ENCODE measurements at places on chromosomes 11 and 22. TPM values are rescaled to one million over a fixed set of nuclear protein-coding genes. Genes with fewer than 3 reads are reported as not detected.

GRCh38 chr11:64850979-64851567, 6.6 kb upstream of the CDC42BPG start:
- no peak for DNase-seq

The CEP57 gene
- total RNA-seq, result 31.3 TPM

DNA sequence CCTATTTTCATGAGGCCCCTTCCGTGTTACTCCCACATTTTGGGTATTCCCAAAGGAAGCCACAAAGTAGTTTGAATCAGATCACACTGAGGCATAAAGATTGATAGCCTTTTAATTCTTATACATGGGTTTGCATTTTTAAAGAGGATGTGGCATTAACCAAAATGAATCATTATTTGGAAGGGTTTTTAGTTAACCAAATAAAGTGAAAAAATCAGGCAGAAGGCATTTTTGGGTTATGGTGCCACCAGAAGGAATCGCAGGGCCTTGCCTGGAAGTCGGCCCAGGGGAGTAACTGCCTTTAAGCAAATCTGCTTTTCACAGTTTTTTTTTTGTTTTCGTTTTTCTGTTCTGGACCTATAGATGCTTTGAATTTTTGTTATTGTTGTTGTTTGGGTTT, 55.4 kb downstream of the HSD17B12 start:
- DNase-seq, result no peak

GRCh38 chr22:45680932-45681700, 9.5 kb downstream of the ATXN10 start:
- DNase-seq, result no peak

DNA sequence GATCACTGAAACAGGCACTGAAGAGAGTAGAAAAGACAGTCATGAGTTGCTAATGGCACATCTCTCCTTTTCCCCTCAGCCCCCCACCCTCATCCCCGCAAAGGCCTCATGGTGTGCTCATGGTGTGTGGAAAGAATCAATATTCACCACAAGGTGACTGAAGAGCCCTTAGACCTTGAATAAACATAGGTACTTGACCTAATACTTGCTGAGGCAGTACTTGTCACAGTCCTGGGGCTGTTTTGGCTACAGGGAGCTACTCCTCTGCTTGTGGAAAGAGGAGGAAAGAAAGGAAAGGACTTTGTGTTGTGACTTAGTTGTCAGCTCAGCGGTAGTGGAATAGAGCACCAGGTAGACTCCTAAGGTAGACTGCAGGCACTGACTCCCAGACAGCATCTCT, 537.8 kb upstream of the CCDC179 start:
- DNase-seq, result no peak

- DNase-seq, result no peak
Observed at GRCh38 chr11:128389461-128389976, 197.8 kb downstream of the ETS1 start.

The DEUP1 gene
- not detected for total RNA-seq

DNA sequence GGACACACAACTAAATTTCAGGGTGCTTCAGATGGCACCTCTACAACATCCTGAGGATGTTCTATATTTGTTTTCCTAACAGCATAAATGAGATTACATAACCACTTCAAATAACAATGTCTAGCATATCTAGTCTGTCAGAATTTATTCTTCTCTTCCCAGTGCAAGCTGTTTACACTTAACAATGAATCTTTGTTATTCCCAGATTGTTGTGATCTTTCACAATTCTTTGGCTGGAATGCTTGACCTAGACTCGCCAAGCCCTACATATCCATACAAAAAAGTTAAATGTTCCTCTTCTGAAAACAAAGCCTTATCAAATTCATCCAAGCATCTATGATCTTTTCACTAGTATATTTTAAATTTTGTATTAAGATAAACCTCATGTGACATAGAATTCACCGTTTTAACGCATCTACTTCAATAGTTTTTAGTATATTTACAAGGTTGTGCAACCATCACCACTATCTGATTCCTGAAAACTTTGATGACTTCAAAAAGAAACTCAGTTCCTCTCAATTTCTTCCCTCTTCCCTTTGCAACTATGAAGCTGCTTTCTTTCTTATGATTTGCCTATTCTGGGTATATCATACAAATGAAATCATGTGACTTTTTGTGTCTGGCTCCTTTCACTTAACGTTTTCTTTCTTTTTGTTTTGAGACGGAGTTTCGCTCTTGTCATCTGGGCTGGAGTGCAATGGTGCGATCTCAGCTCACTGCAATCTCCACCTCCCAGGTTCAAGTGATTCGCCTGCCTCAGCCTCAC, 61.7 kb upstream of the CHRNA10 start:
- DNase-seq, result no peak

The MIAT gene
- total RNA-seq, result 3.3 TPM

The NRGN gene
- total RNA-seq, result 1.0 TPM

DNA sequence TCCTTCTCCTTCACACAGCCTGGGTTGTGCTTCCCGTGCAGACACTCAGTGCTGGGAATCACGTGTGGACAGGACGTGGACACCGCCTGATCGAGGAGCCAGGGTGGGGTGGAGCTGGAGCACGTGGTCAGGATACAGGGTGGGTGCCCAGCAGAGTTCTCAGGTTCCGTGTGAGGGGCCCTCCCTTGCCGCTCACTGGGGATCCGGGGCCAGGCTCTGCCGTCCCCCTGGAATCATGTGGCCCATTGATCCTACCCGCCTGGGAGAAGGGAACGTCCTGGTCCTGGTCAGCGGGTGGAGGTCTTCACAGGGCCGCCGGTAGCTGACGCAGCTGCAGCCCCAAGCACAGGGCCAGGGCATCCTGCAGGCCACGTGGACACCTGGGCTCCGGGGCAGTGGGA, 397.7 kb downstream of the TBC1D22A start:
- DNase-seq, result no peak

GRCh38 chr11:115580927-115581680, 76.9 kb upstream of the CADM1 start:
- no peak for DNase-seq

DNA sequence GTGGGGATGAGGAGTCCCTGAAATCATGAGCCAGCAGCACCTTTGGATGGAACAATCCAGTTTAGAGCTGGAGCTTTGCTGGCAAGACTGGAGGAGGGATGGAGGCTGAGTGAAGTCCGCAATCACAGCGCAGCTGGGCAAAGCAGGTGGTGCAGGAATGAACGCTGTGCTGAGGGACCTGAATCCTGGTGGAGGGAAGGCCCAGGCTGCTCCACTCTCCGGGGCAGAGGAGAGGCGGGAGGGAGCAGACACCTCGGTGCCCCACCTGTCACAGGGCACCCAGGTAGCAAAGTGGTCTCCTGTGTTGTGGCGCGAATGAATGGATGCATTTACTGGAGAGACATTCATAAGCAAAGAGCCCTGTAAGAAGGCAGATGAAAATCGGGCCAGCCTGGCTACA, 124.8 kb upstream of the ANO1 start:
- DNase-seq, result no peak

GRCh38 chr11:119320240-119320775, 3.4 kb upstream of the MCAM start:
- DNase-seq, result no peak

GRCh38 chr11:22371160-22371559, 33.0 kb downstream of the SLC17A6 start:
- DNase-seq, result no peak
